ENCODE measurements at places on chromosomes 6 and 20.

- no peak for DNase-seq
Observed at GRCh38 chr6:85383042-85383441, 66.8 kb upstream of the NT5E start.

GRCh38 chr6:148775161-148775560, 28.3 kb downstream of the UST start:
- DNase-seq = no peak

DNA sequence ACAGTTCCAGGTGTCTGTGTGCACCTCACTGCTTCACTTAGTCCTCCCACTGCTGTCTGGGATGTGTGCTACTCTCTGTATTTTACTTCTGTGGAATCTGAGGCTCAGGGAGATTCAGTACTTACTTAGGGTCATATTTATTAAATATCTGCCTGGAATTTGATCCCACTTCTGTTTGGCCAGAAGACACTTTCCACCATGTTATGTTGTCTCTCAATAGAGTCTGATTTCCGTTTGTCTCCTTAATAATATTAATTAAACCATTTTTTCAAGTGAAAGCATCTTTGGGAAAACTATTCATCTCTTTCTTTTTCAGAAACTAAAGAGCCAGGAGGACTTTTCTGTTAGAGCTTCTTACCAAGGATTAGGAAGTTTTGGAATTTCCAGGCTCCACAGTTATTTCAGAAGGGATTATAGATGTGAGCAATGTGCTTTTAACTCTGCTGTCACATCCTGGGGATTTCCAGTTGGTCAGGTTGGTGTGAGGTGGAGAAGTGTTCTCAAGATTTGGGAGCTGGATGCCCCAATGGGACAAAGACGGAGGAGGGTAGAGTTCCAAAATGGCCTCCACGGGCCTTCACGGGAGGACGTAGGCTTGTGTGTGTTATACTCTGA, 156.8 kb upstream of the RALGAPA2 start:
- DNase-seq = no peak

DNA sequence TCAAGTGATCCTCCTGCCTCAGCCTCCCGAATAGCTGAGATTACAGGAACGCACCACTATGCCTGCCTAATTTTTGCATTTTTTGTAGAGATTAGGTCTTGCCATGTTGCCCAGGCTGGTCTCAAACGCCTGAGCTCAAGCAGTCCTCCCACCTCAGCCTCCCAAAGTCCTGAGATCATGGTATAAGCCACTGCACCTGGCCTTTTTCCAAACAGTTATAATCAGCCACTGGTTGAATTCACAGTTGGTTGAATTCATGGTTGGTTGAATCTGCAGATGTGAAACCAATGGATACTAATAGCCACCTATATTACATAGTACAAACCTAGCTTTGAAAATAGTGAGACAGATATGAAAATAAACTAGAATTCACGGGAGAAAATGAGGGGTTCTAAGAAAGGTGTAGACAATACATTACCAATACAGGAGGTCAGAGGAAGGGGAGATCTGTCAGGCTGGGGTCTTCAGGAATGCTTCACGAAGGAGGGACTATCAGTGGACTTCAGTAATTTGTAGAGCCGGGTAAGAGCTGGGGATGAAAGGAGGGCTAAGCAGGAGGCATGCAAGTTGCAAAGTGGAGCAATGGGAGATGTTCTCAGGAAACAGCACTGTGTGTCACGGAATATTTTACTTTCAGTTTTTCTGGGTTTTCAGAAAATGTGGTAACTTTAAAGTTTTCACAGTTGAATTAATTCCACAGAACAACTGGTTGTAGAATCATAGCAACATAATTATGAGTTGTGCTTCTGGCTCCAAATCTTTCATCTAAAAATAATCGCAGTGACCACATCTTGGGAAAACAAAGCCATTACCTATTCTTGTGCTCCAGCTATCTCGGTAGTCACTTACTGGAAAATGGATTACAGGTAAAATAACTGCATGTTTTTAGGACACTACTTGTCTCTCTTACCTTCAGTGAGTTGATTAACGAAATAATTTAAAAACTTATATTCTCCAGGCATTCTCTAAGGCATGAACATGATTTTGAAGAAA, 12.9 kb upstream of the CEP85L start:
- no peak for DNase-seq

GRCh38 chr20:11229772-11230171, 556.0 kb upstream of the JAG1 start:
- no peak for DNase-seq

DNA sequence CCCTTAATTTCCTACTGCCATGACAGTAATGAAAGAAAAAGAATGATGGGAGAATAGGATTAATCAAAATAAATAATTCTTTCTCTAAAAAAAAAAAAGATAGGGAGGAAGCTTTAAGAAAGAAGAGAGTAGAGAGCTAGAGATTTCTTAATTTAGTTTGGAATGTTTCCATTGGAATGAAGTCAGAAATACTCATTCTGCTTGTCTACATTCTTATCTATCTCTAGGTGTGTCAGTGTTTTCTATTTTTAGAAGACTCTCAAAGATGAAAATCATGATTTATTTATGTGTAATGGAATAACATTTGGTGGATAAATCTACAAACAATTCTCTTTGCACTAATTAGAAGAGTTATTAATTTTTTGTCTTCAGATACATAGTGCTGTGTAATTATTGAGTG, 38.0 kb upstream of the HIVEP1 start:
- DNase-seq = no peak

DNA sequence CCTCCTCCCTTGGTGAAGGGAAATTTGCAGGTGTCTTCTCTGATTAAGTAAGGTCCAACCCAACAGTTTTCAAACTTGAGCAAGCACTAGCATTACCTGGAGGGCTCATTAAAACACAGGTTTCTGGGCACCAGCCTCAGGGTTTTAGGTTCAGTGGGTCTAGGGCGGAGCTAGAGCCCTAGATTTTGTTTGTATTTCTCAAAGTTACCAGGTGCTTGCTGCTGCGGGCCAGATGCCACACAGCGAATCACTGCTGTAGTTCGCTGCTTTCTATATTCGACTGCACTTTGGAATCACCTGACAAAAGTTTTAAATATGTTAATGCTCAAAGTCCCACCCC, 869 bp downstream of the COL21A1 start:
- no peak for DNase-seq

- DNase-seq = no peak
Observed at GRCh38 chr6:117344444-117345291, 79.3 kb downstream of the VGLL2 start.

DNA sequence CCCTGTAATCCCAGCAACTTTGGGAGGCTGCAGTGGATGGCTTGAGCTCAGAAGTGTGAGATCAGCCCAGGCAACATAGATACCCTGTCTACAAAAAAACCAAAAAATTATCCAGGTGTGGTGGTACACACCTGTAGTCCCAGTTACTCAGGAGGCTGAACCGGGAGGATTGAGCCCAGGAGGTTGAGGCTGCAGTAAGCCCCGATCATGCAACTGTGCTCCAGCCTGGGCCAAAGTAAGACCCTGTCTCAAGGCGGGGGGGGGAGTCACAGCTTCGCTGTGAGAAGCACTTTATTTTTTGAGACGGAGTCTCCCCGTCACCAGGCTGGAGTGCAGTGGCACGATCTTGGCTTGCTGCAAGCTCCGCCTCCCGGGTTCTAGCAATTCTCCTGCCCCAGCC, 54.2 kb downstream of the EZR start:
- DNase-seq = no peak

GRCh38 chr6:159969921-159970320, 1.0 kb downstream of the IGF2R start:
- no peak for DNase-seq

All from T-helper 2 cell (primary cell).